ENCODE measurements at places on chromosomes 6 and 20.

GRCh38 chr6:111798281-111798725, 74.9 kb downstream of the FYN start:
- DNase-seq: no peak

DNA sequence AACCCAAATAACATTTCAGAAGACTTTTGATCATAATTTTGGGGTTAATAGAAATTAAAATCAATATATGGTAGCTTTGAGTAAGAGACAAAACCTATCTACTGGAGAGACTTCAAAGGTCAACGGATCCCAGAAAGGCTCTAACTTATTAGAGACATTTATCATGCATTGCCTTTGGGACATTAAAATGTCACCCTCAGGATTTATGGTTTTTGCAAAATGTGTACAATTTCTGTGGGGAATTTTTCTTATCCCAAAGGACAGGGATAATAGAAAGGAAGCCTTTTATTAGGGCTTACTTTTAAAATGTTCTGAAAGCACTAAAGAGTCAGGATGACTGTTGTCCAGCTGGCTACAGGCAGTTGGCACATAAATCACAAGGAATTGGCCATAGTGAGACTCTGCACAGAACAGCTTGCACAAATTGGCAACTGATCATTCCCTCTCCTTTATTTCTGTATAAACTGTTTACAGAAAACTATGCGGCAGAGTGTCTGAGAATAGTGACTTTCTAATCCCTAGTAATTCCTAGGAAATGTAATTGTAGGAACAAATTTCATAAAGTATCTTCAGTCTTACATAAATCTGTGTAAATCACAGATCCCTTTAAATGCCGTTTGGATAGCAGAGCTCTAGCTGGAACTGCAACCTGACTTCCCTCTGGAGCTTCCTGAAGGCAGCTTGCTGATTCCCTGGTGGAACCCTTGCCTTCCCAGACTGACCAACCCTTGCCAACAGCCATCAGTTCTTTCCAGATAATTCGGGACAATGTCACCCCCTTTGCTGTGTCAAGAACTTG, 201.1 kb upstream of the PREP start:
- DNase-seq: no peak

GRCh38 chr6:53043581-53043980, 21.6 kb upstream of the FBXO9 start:
- no peak for DNase-seq

DNA sequence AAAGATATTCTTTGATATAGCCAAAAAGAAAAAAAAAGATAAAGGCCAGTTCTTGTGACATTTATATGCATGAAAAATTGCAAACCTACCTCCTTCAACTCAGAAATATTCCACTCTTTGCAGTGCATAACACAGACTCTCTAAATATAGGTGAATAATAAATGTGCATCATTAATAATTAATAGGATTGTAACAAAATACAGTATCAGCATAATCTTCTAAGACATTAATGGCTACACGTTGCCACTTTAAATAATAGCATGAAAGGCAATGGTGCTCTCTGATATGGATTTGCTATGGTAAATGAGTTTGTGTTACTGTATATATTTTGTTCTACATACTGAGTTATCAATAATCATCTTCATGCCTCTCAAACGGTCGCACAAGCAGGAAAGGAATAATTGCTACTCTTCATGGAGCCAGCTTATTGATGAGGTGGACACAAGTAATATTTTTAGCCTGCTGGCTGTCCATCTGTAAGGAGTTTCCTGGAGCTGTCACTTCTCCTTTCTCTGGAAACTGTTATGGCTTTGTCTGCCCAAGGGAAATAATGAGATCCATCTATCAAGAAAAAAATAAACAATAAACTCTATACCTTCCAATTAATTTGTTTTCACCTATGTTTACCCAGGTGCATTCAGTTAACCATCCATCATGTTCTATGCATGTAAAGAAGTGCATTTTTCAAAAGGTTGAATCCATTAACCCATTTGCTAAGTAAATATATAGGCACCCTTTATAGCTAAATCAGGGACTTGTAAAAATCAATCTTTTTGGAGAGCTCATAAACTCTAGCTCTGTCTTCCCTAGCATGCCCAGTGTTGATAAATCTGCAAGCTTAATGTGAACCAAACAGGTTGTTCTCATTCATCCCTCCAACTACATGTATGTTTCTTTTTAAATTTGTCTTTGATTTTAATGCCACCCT, 253.0 kb downstream of the NKAIN2 start:
- DNase-seq: no peak

- DNase-seq: no peak
Measured at GRCh38 chr20:51958099-51959065, 156.1 kb upstream of the SALL4 start.

- no peak for DNase-seq
Measured at GRCh38 chr6:89204096-89204495, 13.1 kb downstream of the GABRR1 start.

DNA sequence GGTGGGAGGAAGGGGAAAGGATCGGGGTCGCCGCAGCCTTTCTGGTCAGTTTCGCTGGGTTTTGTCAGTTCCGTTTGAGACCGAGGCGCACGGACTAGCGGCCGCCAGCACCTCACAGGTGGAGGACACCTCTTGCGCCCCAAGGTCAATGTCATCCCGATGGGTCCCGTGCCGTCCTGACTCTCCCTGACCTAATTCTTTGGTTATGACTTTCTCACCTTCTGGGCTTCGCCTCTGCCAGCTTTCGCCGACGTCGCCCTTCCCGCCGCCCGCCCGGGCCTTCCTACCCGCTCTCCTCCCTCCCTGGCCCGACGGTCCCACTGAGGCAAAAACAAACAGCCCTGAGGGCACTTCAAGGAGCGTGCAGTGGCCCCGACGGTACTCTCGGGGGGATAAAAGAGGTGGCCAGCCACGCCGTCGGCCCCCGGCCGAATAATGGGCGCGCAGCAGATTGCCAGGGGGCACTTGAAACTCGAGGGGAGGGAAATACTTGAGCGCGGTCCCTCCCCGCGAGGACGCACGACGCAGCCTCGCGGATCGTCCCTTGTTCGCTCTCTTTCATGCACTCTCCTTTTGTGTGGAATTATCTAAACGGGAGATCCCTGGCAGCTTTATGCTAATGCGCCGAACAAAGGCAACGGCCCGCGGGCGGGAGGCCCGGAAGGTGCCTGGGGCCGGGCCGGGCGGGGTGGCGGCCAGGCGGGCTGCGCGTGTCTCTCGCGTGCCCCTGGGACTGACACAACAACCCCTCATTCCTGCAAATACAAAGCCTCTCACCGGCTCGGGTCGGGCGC, 3.9 kb upstream of the INSM1 start:
- no peak for DNase-seq

- no peak for DNase-seq
Measured at GRCh38 chr6:88899569-88900316, 63.7 kb downstream of the RNGTT start.

GRCh38 chr6:137964876-137965275, 97.8 kb downstream of the TNFAIP3 start:
- DNase-seq: no peak

DNA sequence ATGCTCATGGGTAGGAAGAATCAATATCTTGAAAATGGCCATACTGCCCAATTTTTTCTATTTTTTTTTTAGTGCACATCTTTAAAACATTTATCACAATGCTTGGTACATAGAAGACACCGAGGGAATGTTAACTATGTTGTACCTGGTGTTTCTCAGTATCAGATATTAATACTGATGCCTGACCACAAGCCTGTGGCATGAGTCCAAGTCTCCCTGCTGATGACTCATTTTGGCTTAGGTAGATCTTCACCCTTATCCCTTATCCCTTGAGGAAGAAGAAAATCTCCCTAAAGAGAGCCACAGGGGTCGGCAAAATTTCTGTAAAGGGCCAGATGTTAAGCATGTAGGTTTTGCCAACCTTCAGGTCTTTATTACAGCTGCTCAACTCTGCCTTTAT, 14.5 kb downstream of the CD109 start:
- peak; percentile 92 for DNase-seq

GRCh38 chr6:17466707-17467106, 73.3 kb downstream of the CAP2 start:
- peak; percentile 5 for DNase-seq

- no peak for DNase-seq
Measured at GRCh38 chr6:119148825-119149525, 70.5 kb upstream of the FAM184A start.

- no peak for DNase-seq
Measured at GRCh38 chr6:88141561-88142296, 24.4 kb downstream of the CNR1 start.

GRCh38 chr20:57282670-57283361, 16.4 kb upstream of the BMP7 start:
- no peak for DNase-seq

- DNase-seq: no peak
Measured at GRCh38 chr6:115830895-115831294, 229.8 kb downstream of the FRK start.

- DNase-seq: no peak
Measured at GRCh38 chr20:21712443-21713059, 7.1 kb downstream of the PAX1 start.

DNA sequence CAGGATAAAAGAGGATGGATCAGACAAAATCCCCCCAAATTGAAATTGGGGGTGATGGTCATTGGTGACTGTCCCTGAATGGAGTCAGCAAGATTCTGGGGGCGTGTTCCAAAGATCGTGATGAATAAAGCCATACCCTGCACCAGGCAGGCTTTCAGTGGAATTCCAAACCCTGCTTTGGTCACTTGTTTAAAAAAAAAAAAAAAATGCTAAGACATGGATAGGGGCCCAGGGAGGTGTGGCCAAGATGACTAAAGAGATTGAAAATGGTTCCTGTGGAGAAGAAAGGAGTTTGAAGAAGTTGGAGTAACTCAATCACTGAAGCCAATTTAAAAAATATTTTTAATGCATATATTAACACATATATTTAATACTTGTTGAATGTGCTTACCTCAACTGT, 161.4 kb upstream of the KCNG1 start:
- DNase-seq: no peak

DNA sequence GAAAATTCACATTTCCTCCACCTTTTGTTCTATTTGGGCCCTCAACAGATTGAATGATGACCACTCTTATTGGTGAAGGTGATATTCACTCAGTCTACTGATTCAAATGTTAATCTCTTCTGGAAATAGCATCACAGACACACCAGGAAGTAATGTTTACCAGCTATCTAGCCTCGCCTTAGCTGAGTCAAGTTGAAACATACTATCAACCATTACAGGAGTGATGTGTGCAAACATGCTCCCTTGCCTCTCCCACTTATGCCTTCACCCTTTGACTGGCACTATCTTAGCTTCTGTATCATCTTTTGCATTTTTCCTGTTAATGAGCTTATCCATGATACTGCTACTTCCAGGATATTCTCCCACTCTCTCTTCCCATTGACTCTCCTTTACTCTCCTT, 191.9 kb downstream of the CENPW start:
- DNase-seq: no peak

DNA sequence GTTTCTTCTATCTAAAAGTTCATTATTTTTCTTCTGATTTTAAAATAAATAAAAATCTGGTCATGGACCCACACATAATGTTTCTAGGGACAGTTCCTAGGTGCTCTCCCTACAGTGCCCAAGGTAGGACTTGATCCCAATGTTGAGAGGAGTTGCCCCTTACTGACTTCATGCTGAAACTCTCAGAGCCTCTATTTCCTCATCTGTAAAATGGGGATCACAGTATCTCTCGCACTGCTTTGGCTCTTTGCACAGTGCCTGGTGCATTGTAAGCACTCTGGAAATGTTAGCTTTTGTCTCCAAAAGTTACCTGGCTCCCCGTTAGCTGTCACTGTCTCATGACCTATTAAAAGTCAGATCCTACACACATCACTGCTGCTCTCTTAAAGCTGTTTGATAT, 205.5 kb downstream of the TSHZ2 start:
- no peak for DNase-seq

DNA sequence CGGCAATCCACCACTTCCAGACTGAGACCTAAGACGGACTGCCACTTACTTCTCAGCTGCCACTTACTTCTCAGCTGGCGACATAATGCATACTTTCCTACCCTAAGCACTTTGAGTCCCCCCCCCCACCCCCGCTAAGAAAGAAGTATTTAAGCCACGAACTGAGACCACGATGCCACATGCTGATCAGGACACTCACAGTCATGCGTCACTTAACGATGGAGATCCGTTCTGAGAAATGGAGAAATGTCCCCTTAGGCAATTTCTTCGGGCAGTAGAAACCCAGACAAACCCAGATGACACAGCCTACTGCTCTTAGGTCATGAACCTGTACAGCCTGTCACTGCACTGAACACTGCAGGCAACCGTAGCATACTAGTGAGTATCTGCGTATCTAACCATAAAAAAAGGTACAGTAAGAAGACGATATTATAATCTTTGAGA, 690 bp downstream of the IFNGR1 start:
- DNase-seq: peak; percentile 61

DNA sequence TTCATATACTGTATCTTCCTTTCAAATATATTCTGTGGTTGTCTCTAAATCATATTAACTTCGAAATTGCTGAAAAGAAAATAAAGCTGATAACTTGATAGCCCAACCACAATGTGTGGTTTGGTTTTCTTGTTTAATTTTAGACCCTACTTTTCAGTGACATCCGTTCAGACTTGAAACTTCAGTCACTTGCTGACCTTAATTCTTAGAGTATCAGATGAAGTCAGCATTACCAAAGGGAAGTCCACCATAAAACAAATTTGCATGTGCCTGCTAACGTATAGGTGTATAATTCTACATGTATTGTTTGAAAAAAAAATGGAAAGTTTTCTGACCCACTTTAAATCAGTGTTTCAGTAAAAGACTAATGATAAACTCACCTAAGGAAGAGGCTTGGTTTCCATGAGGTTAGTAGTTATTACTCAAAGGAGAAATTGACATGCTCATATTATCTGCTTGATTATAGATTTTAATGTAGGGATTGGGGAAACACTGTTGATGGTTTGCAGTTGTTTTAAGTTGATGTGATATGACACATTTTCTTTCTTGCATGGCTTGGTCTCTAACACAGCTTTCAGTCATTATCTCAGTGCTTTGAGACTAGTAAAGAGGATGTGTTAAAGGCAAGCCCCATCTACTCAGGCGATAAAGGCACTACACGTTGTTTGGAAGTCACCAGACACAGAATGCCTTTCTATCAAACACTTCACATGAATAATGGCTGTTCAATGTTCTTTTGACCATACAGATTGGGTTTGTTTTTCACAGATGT, 5.2 kb upstream of the IL17A start:
- no peak for DNase-seq

- DNase-seq: peak; percentile 47
Measured at GRCh38 chr6:147699637-147700036, 191.1 kb downstream of the SAMD5 start.

GRCh38 chr6:52420668-52421358, 671 bp downstream of the EFHC1 start:
- DNase-seq: peak; percentile 50

- no peak for DNase-seq
Measured at GRCh38 chr6:163485388-163485851, 70.9 kb downstream of the QKI start.

GRCh38 chr20:1774479-1774878, 116.9 kb upstream of the SIRPG start:
- no peak for DNase-seq

DNA sequence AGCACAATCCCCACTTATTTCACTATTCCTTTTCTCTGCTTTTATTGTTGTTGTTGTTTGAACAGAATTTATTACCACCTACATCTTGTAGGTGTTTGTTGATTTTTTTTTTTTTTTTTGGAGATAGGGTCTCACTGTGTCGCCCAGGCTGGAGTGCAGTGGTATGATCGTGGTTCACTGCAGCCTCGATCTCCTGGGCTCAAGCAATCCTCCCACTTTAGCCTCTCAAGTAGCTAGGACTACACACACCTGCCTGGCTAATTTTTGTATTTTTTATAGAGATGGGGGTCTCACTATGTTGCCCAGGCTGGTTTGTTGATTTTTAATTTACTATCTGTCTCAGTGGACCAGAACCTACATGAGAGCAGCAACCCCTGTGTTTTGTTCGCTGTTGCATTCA, 3.6 kb downstream of the ZSCAN12 start:
- no peak for DNase-seq
